ENCODE measurements at places on chromosomes 3 and 15.

- DNase-seq = no peak
Observed at GRCh38 chr15:62875626-62876021, 166.9 kb upstream of the TPM1 start.

DNA sequence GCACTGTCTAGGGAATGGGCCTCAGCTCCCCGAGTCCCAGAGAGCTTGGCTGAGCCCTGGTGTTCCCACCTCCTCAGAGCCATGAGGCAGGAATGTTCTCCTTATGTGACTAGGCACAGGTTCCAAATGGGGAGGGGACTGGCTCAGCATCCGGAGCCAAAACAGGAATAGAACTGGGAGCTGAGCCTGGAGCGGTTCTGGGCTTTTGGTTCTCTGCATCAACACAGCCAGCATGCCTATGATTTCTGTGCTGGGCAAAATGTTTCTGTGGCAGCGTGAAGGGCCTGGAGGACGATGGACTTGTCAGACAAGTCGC lies at the start of gene FAM131A:
FAM131A (plus strand) TSS at position 202 of the 316 bp plus-strand sequence; CDS start at position 233, 31 bp downstream.
- DNase-seq = peak; percentile 83

DNA sequence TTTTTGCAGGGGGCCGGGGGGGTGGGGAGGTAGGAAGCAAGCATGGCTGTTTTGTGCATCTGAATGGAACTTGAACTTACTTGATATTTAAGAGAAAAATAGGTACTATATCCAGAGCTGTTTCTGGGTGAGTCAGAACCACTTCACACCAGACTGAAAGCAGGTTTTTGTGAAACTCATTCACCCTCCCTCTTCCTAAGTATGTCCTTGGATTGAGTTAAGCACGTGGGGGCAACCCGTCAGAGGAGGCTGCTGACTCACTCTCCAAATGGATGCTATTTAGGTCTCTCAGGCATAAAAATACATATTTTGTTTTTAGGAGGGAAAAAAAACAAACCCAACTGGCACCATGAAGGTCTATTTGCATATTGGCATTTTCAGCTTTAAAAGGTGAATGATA lies 270.3 kb downstream of the RYR3 start:
- peak; percentile 54 for DNase-seq

DNA sequence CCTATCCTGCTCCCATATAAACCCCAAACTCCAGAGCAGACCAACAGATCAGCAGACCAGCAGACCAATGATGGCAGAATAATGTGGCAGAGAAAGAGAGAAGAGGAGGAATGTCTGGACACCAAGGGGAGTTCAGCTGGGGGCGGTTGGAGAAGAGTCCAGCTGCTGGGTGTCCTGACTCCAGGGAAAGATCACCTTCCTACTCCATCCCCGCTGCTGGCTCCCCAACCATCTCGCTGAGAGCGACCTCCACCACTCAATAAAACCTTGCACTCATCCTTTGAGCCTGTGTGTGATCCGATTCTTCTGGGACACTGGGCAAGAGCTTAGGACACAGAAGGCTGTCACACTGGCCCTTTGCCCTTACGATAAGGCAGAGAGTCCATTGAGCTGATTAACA lies 12.8 kb upstream of the PLAAT1 start:
- DNase-seq = no peak

DNA sequence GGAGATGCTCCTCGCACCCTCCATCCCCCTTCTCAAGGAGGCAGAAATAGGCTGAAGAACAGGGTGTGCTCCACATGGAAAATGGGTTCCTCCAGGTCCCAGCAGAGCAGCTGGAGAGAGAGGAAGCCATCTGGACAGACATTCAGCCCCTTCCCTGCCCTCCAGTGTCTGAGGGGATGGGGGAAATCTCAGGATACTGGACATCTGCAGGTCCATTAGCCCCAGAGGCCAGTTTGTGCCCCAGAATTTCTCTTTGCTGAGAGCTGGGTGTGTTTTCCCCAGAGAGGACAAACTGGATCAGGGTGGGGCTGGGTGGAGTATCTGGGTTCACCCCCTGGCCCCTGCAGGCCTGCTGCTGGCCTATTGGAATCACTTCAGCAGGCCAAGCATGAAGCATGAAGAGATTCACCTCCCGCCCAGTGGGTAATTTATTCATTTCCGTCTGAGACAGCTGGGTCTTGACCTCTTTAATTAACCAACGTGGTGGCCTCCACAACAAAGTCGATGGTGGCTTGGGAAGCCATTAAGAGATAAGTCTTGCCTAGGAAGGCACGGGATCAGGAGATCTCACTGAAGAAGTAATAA lies 4.6 kb downstream of the FAM3D start:
- DNase-seq = no peak

DNA sequence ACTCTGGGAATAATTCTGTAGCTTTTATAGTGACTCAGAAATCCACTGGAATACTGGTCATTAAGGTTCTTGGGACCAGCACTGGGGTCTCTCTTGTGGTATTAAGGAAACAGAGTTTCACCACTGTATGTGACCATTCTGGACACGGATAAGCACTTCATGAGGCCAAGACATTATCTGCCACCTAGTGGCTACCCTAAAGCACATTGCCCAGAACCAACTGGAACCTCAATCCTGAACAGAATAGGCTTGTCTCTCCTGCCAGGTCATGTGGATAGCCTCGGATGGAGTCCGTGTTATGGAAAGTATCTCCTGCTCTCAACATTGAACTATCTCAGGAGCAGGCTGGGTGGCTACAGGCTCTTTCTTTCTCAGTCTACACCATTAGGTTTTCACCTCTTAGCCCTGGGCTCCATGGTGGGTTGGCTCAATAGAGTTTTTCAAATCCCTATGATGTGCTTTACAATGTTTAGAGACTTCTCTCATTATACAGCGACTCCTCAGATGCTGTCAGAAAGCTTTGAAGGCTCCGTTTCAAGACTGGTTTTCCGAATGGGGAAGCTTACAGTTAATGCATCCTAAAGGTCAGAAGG lies 167.6 kb upstream of the ST8SIA2 start:
- DNase-seq = no peak

DNA sequence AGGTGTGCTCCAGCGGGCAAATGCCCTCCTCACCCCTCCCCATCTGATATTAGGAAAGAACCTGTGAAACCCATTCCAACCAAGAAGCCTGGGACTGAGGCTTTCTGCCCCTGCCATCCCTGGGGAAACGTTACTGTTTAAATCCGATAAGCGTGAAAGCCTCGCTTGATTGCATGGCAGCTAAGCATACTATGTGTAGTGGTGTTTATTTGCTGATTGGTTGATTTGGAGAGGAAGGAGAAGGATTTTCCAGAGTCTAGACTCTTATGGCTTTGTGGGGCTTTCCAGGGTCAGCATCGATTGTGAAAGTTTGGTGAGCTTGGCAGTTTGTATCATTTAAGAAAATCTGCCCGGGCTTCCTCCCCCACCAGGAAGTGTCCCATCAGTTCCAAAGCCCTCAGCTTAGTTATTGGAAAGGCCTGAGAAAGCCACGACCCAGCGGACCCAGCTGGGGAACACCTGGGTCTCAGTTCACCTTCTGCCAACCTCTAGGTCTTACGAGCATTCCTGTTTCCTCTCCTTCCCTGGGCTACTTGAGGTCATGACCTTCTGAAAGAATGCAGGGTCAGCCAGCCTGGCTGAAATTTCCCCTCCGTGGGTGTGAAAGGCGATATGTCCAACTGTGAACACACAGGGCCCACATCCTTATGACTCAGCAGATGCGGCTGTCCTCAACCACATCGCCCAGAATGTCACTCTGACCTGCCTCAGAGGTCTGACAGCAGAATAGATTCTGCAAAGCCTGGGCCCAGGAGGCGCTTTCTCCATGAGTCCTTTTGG lies 62.8 kb upstream of the HERC1 start:
- DNase-seq = no peak

GRCh38 chr15:89893027-89893426 lies 767 bp downstream of the AP3S2 start:
- DNase-seq = no peak

DNA sequence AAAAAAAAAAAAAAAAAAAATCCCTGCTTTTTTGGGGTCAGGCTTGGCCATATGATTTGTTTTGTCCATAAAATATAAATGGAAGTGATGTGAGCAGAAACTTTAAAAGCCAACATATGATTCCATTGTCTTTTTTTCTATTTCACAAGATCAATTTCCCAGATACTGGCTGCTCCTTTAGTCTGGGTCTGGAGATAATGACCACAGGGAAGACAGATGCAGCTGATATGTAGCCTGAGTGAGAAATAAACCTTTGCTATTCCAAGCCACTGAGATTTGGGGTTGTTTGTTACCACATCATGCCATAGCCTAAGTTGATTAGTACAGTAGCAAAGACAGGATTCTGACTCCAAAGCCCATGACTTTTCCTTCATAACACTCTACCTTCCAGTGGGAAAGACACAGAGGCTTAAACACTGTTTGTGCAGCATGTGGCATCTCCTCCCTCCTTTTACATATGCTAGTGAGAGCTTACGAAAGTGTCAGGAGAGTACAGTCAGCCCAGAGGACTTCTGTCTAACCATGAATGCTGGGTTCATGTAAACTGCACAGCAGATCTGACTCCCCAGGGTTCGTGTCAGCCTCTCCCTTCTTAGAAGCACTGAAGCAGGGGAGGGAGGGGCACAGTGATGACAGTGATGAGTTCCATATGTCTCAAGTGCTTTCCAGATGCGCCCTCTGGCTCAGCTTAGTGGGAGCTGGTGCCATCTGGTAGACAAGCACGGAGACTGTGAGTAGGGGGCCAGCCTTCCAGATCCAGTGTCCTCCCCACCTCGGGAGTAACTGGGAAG lies 36.7 kb upstream of the SLC7A14 start:
- DNase-seq = peak; percentile 55

GRCh38 chr3:46646700-46647099 lies 34.4 kb downstream of the FAM240A start:
- no peak for DNase-seq

- DNase-seq = no peak
Observed at GRCh38 chr3:30449290-30449632, 157.1 kb upstream of the TGFBR2 start.

DNA sequence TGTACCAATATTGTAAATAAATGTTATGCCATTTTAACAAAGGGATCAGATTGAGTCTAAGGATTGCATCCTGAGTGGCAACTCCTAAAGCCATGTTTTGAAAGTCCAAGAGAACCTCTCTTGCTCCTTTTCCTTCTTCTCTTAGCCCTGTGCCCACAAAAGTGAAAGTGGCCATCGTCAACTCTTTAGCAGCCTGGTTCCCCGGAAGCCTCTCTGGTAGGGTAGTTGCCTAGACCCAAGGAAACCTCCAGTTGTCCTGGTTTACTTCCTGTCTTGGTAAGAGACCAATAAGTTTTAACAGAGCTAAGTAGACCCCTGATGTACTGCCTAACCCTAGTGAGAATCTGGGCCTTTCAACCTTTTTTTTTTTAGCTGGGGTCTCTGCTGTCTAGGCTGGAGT lies 10.2 kb upstream of the ITPKA start:
- DNase-seq = no peak

DNA sequence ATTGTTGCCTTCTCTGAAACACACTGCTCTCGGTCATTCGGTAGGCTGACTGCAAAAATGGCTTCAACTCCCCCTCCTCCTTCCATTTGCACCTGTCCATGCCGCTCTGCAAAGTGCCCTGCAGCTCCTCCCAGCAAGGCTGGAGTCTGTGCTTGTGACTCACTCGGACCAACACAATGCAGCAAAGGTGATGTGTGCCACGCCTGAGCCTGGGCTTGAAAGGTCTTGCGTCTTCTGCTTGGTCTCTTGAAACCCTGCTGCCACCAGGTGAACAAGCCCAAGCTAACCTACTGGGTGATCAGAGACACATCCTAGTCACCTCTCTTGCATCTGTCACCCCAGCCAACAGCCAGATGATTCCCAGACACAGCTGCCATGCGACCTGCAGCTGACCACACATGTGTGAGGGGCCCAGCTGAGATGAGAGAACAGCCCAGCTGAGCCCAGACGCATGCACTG lies 71.1 kb downstream of the MGLL start:
- DNase-seq = no peak

- DNase-seq = no peak
Observed at GRCh38 chr3:72258361-72259141, 473.6 kb upstream of the PROK2 start.

DNA sequence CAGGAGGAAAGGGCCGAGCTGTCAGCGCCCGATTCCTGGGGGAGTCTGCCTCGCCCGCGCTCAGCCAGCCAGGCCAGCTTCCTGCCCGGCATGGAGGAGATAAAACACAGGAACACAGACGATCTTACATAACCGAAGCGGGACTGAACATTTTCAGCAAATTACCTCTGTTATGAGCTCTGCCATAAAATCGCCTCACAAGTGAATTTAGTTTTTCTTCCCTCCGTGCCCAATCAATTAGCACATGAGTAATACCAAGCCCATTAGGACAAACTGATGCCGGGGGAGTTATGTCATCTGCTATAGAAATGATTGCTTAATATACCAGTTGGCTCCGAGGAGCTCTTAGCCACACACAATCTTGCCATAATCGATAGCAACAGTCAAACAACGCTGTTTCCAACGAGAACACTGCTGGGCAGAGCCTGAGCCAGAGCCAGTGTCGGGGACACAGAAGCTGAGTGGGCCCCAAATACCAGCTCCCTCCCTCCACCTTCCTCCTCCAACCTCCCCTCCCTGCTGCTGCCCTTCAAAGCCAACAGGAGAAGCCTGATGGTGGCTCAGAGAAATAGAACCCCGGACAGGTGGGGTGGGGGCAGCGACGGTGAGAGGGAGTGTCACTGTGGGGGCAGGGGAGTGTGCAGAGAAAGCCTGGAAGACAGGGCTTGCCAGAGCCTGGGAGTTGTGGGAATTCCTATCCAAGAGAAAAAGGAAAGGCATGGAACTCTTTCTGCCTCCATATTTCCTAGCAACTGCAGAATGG lies 279.4 kb upstream of the TLE3 start:
- peak; percentile 62 for DNase-seq

DNA sequence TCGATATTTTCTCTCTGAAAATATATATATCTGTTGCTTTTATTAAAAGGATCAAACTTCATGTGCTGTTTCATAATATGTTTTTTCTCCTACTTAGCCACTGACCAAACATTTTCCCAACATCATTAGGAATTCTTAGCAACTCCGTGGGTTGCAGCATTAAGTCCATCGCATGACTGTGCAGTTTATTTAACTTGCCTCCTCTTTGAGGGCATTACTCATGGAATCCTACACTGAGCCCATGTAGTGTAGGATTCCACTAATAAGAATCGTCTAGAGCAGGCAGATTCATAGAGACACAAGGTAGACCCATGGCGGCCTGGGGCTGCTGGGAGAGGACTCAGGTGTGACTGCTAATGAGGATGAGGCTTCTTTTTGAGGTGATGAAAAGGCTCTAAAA lies 49.3 kb downstream of the CMTM6 start:
- DNase-seq = no peak

- DNase-seq = no peak
Observed at GRCh38 chr3:152428577-152428976, 159.8 kb downstream of the MBNL1 start.
